Fibroblast of lung (primary cell): ENCODE measurements at places on chromosomes 5 and 9. TPM values are rescaled to one million over a fixed set of nuclear protein-coding genes. Genes with fewer than 3 reads are reported as not detected.

SMIM33 gene
- not detected in 2 replicates for total RNA-seq

IFNA2 gene
- not detected in 2 replicates for total RNA-seq

PCDH12 gene
- under 0.01 TPM in 1 of 2 replicates, not detected in the other for total RNA-seq

SLC6A19 gene
- total RNA-seq = not detected in 2 replicates

ECSCR gene
- total RNA-seq = not detected in 2 replicates

INSL4 gene
- total RNA-seq = not detected in 2 replicates

IFNA21 gene
- total RNA-seq = not detected in 2 replicates

CDH9 gene
- total RNA-seq = not detected in 2 replicates

FOXD1 gene
- 0.77 and 1.5 TPM in 2 replicates for total RNA-seq

HAPLN1 gene
- 0.17 TPM in 1 of 2 replicates, not detected in the other for total RNA-seq

PFN3 gene
- total RNA-seq = not detected in 2 replicates

STPG3 gene
- total RNA-seq = not detected in 2 replicates

GALNT12 gene
- total RNA-seq = 18.2 and 27.2 TPM in 2 replicates

FASTKD3 gene
- 10.8 and 12.7 TPM in 2 replicates for total RNA-seq

CCIN gene
- total RNA-seq = 1.0 and 1.3 TPM in 2 replicates

ANKRD31 gene
- total RNA-seq = 0.26 and 0.33 TPM in 2 replicates

MSX2 gene
- total RNA-seq = 1.0 and 1.3 TPM in 2 replicates

SUB1 gene
- total RNA-seq = 76.5 and 88.0 TPM in 2 replicates

LCN2 gene
- not detected in 2 replicates for total RNA-seq
